Esophagus (tissue), 2 donors: ENCODE measurements at places on chromosomes 1 and 21. TPM values are rescaled to one million over a fixed set of nuclear protein-coding genes. Genes with fewer than 3 reads are reported as not detected.

UBE2G2 gene
- 28.1 TPM for polyA plus RNA-seq

ADORA3 gene
- 0.94 TPM for polyA plus RNA-seq

FAM3B gene
- 65.5 TPM for polyA plus RNA-seq

LCE3E gene
- 5.0 TPM for polyA plus RNA-seq

FCRL1 gene
- 0.04 TPM for polyA plus RNA-seq

BMP8B gene
- 0.36 TPM for polyA plus RNA-seq
